ENCODE measurements at places on chromosomes 2 and 18. TPM values are rescaled to one million over a fixed set of nuclear protein-coding genes. Genes with fewer than 3 reads are reported as not detected.

Gene FHL2
- 23.3 TPM for total RNA-seq

DNA sequence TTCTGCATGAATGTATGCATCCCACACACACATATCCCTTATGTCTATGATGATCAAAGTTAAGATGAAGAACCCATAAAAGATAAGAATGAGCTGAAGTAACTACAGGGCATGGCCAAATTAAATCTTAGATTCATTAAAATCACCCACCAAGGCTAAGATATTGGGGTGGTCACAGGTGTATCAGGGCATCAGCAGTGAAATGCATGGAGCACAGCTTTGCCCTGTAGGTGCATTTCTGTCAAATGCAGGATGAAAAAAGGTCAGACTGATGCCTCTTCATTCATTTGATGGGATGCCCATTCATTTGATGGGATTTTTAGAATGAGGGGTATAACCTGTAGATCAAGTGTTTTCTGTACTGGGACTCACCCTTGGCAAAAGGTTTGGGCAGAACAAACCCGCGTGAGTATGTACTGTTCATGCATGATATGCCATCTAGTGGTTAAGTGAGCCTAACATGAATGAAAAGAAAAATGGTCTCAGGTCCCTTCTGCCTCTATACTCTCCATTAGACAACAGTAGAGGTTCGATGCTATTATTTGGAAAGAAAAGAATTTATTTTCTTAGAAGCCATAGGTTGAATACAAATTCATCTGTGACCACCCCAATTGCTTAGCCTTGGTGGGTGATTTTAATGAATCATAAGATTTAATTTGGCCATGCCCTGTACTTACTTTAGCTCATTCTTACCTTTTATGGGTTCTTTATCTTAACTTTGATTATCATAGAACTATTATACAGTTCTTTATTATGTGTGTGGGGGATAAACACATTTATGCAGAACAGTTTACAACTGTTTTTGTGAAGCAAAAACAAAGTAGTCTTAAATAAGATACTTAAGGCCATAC lies 43.2 kb upstream of the NOSTRIN start:
- no peak for DNase-seq

DNA sequence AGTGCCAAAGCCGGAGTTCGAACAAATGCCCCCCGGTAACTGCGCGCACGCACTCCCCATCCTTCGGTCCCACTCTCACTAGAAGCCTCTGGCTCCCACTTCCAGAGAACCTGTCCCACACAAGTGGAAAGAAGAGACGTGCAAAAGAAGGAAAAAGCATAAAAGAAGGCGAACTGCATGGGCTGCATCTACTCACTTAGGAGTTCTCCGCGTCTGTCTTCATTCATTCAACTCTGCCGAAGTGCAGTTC lies 312 bp downstream of the NR4A2 start:
- DNase-seq = no peak

DNA sequence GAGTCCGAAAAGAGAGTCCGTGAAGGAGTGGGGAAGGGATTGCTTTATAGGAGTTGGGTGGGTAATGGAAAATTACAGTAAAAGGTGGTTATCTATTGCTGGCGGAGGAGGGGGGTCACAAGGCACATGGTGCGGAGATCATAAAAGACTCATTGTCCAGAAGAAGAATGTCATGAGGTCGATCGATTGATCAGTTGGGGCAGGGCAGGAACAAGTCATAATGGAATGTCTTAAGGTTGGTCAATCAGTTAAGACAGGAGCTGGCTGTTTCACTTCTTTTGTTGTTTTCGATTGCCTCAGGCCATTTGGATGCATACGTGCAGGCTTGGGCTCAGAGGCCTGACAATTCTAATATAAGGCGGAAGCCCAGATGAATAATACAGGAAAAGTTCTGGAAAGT lies 473.0 kb upstream of the TNP1 start:
- no peak for DNase-seq

Gene EPHA4
- total RNA-seq = 22.7 TPM

- DNase-seq = no peak
Observed at GRCh38 chr2:76464310-76464709, 753.6 kb upstream of the GCFC2 start.

DNA sequence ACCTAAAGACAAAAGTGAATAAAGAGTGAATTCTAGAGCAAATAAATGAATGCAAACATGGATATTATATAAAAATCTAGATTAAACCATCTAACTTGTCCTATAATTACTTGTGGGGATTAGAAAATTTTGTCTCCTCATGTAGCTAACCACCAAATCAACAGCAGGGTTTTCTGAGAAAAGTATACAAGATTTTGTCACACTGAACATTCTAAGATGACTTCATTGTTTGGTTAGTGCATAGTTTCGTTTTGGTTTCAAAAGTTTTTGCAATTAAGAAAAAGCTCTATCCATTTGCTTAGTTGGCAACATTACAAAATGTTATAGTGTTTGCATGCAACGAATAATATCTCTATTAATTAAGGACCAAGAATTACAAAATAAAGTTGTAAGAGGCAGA lies 125.0 kb downstream of the LRP2 start:
- no peak for DNase-seq

Gene HOXD3
- total RNA-seq = 2.6 TPM

- no peak for DNase-seq
Observed at GRCh38 chr2:218691234-218691633, 19.3 kb downstream of the STK36 start.

GRCh38 chr2:33719067-33719466 lies 120.0 kb upstream of the FAM98A start:
- DNase-seq = no peak

- no peak for DNase-seq
Observed at GRCh38 chr2:12835733-12836132, 119.0 kb downstream of the TRIB2 start.

Gene TPGS2
- 66.6 TPM for total RNA-seq

GRCh38 chr2:56522605-56523089 lies 338.9 kb downstream of the CCDC85A start:
- DNase-seq = no peak

- no peak for DNase-seq
Observed at GRCh38 chr2:241836292-241836691, 22.4 kb downstream of the PDCD1 start.

- DNase-seq = no peak
Observed at GRCh38 chr2:201151127-201151981, 31.6 kb upstream of the CASP10 start.

- DNase-seq = no peak
Observed at GRCh38 chr2:40436093-40436475, 15.8 kb downstream of the SLC8A1 start.

DNA sequence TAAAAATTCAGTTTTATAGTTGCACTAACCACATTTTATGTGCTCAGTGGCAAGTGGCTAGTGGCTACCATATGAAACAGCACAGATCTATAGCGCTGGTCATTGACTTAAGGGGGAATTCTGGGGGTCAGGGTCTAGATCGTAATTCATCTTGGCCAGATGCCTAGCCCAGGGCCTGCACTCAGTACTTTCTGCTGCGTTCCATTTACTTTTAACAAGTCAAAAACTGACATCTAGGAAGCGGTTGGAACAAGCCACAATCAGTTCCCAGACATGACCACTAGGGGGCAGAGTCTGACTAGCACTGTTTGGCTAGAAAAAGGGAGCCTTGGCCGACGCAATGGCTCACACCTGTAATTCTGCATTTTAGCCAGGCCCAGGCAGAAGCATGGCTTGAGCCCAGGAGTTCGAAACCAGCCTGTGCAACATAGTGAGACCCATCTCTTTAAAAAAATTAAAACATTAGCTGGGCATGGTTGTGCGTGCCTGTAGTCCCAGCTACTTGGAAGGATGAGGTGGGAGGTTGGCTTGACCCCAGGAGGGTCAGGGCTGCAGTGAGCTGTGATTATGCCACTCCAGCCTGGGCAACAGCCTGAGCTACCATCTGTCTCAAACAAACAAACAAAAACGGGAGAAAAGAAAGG lies 9.0 kb upstream of the TMBIM1 start:
- DNase-seq = peak; percentile 85

DNA sequence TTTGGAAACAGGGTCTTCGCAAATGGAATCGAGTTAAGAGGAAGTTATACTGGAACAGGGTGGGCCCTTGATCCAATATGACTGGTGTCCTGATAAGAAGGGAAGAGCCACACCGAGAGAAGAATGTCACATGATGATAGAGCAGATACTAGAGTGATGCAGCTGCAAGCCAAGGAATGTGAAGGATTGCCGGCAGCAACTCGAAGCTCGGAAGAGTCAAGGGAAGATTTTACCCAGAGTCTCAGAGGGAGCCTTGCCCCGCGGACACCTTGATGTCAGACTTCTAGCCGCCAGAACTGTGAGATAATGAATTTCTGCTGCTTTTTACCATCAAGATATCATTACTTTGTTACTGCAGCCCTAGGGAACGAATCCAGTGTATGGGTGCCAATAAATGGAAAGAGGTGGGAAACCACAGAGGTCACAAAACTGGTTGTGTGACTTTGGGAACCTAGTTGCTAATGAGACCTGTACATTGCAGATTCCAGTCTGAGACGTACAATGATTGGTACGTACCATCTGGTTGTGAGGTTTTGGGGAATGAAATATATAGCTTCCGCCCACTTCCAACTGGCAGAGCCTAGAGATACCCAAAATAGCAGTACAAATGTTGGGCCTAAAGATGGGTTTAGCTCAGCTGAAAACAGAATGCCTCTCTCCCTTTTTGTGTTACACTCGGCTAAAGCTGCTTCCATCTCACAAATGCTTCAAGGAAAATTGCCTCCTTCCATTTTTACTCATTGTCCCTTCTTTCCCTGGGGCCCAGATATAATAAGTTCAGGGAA lies 28.6 kb upstream of the VWA3B start:
- no peak for DNase-seq

- DNase-seq = no peak
Observed at GRCh38 chr2:59389240-59389639, 1148.1 kb upstream of the FANCL start.

Gene TRABD2A
- total RNA-seq = 7.3 TPM

- no peak for DNase-seq
Observed at GRCh38 chr2:204706939-204707338, 161.7 kb downstream of the PARD3B start.

Gene EHD3
- total RNA-seq = 5.2 TPM

DNA sequence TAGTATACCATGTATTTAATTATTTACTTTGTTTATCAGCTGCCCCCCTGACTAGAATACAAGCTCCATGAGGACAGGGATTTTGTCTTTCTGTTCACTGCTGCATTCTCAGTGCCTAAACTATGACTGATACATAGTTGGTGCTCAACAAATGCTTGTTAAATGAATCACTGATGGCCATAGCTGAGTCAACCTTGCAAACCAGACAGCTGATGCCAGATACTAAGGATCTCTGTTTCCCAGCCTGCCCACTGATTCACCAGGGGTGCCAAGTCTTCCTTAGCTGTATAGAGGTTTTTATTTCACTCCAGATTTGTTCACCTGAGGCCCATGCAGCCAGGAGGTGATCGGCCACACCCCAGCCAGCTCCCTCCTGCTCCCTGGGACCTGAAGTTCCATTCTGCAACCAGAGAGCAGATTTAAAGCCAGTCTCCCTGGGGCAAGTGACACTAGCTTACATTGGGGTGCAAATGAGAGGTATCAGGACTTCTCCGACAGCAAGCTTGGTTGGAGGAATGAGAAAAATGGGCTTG lies 92.2 kb downstream of the C1QL2 start:
- DNase-seq = no peak

Gene RIT2
- total RNA-seq = not detected

DNA sequence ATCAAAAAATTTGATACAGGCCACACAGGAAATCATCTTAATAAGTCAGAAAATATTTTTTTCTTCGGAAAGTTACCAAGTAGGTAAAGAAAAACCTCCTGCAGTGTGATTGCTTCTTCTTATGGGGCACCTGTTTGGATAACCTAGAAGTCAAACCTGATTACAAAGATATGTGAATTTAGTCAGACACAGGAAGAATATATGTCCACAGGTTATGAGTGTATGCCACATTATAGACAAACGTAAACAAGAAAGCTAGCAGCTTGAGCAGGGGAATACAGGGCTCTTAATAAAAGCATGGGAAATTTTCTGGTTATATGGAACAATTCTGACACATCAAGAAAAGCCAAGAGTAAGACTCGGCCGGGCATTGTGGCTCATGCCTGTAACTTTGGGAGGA lies 35.8 kb upstream of the MTCL1 start:
- DNase-seq = no peak

Gene GATA6
- 12.1 TPM for total RNA-seq

Gene FAM237A
- not detected for total RNA-seq

Gene LIPT1
- total RNA-seq = 3.4 TPM

Gene TEKT4
- total RNA-seq = not detected

GRCh38 chr2:4831751-4832150 lies 860.4 kb upstream of the SOX11 start:
- no peak for DNase-seq

DNA sequence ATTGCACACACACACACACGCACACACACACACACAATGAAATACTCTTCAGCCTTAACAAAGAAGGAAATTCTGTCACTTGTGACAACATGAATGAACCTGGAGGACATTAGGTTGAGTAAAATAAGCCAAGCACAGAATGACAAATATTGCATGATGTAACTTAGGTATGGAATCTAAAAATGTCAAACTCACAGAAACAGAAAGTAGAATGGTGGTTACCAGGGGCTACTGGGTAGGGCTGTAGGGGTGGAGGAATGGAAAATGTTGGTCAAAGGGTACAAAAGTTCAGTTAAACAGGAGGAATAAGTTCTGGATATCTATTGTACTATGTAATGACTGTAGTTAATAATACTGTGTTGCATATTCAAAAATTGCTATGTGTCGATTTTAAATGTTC lies 29.5 kb downstream of the SCN2A start:
- DNase-seq = no peak

DNA sequence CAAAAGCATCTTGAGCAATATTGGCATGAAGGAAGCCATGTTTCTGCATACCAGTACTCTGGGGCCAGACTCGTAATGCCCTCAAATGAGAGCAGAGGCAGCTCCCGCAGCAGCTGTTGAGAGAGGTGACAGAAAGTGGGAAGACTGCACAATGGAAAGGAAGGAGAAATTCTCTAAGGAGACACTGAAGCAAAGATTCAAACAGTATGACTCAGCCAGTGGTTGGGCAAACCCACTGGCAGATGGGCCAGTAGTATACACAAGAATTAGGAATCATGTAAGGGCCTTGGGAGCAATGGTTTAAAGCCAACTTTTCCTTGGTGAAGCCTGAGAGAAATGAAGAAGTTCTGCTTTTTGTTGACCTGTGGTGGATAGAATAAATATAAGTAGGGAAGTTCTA lies 2092.7 kb upstream of the PIK3C3 start:
- no peak for DNase-seq

Gene LTBP1
- 18.0 TPM for total RNA-seq

- DNase-seq = no peak
Observed at GRCh38 chr18:48430150-48430549, 21.0 kb upstream of the ZBTB7C start.

Gene ANKRD53
- total RNA-seq = 6.3 TPM

Gene UGT1A8
- not detected for total RNA-seq

GRCh38 chr2:198874472-198874858 lies 583.3 kb downstream of the SATB2 start:
- DNase-seq = no peak

DNA sequence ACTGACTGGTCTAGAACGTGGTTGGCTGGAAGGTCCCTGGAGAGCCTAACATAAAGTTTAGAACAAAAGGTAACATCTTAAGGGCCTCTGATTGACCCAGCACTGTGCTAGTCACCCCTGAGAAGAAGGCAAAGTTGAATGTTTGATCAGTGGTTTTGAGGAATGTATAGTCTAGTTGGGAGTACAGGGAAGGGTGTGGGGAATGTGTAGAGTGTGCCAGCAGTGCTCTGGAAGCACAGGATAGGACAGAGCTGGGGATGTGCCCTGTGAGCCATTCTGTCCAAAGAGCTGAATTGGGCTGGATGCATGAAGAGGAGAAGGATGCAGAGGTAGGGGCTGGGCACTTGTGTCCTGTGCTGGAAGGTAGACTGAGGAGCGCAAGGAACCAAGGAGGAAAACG lies 41.0 kb upstream of the DOCK10 start:
- no peak for DNase-seq

- no peak for DNase-seq
Observed at GRCh38 chr2:140454717-140455116, 1674.5 kb upstream of the NXPH2 start.
